Gastrocnemius medialis (tissue), 4 donors: ENCODE measurements at places on chromosomes 13 and 19. TPM values are rescaled to one million over a fixed set of nuclear protein-coding genes. Genes with fewer than 3 reads are reported as not detected.

GRCh38 chr13:107873926-107874325 lies 341.4 kb downstream of the LIG4 start:
- DNase-seq = no peak

DNA sequence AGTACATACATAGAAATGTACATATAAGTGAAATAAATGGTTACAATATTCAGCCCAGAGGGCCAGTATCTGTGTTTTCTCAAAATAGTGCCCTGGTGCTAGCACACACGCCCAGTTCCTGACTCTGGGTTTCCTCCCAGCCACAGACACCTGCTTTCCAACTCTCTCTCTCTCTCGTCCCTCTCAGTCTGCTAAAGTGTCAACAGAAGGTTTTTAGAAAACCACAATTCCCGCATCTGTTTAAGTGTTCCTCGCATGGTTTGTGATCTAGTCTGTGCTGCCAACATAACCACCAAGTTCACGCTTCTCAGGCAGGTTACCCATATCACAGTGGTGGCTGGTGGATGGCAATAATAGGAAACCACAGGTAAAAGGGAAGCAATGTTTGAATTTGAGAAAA lies 17.8 kb upstream of the UPF3A start:
- no peak for DNase-seq

DNA sequence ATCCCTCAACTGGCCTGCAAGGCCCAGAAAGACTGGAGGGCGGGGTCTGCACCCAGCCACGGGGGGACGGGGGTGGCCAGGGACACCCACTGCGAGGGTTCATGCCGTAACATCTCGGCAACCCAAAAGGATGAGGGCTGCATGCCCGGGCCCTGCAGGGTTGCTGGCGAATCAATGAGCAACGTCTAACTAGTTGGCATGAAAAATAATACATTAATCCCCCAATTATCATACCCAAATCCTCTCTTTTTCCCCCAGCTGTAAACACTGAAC lies 232.2 kb downstream of the TUBA3C start:
- DNase-seq = no peak

Gene MRPL54
- 23.3 TPM for total RNA-seq

DNA sequence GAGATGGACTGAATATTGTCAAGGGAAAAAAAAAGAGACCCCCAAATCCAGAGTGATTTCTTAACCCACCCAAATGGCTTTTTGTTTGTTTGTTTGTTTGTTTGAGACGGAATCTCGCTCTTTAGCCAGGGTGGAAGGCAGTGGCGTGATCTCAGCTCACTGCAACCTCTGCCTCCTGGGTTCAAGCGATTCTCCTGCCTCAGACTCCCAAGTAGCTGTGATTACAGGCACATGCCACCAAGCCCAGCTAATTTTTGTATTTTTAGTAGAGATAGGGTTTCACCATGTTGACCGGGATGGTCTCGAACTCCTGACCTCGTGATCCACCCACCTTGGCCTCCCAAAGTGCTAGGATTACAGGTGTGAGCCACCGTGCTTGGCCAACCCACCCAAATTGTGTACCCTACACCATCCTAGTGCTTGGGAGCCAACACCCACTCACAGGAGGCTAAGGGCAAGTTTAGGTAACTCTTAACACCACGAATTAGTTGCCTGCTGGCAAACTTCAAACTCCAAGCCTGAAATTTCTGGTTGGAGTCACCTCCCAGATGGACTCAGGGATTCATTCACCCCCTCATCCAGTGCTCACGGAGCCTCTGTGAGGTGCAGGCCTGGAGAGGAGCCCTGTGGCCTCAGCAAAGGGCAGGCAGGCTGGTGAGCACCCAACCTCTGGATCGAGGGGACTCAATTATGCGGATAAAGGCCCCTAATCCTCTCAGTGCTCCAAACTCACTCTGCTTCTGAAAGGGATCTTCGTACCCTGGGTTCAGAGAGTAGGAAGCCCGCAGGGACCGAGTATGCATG lies 37.6 kb downstream of the ACTN4 start:
- DNase-seq = no peak

Gene RXFP2
- total RNA-seq = 0.42 TPM

GRCh38 chr13:50441130-50441529 lies 402.4 kb downstream of the DLEU7 start:
- DNase-seq = no peak

DNA sequence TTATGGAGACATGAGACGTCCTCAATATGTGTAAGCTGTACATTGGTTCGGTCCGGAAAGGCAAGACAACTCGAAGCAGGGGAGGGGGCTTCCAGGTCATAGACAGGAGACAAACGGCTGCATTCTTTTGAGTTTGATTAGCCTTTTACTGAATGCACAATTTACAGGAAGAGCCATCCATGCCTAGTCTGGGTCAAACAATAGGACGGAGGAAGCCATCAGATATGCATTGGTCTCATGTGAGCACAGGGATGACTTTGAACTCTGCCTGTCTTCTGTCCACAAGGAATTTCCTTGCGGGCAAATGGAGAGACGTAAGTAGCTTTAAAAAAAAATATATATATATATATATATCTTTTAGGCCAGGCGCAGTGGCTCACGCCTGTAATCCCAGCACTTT lies 1.9 kb upstream of the CCNP start:
- DNase-seq = no peak

DNA sequence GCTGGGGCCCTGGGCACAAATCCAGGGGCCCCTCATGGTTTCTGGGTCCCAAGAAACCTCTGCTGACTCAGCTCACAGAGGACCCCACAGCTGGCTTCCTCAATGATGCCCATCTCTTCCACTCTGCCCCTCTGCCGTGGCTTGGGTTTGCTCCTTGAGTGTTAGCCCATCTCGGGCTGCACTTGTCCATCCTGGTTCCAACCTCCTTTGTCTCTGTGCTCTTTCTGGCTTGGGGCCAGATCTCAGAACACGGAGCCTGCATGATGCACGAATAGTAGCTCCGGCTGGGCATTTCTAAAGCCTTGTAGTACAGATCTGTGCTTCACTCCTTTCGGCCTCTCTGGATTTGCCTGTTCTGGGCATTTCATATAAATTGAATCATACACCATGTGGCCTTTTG lies 53.8 kb downstream of the F2RL3 start:
- DNase-seq = no peak

GRCh38 chr13:93729383-93729782 lies 502.8 kb downstream of the GPC6 start:
- no peak for DNase-seq

GRCh38 chr13:29922896-29923295 lies 72.5 kb upstream of the UBL3 start:
- DNase-seq = no peak

DNA sequence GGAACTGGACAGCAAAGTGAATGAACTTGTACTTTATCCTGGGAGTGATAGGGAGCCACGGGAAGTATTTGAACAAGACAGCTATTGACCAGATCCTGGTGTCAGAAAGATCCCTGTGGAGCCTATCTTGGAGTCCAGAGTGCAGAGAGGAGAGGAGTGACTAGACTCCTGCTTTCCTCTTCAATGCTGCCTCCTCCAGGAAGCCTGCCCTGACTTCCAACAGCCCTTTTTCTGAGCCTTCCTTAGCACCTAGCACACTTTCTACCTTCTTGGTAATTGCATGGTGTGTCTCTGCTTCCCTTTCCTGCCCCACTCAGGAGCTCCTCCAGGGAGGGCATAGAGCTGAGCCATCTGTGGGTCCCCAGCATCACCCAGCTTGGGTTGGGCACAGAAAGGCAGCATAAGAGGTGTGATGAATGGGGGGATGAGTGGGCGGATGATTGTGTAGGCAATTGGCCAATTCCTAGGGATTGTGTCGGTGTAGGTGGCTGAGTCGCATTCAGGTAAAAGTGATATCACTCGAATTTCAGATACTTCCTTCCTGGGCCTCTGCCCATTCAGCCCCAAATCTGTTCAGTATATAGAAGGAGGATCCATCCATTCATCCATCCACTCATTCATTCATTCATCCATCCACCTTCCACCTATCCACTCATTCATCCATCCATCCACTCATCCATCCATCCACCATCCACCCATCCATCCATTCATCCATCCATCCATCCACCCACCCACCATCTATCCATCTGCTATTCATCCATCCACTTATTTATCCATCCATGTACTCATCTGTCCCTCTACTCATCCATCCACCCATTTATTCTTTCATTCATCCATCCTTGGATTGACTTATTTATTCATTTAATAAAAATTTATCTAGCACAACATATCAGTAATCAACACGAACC lies 26.9 kb downstream of the CYP4F22 start:
- DNase-seq = no peak

Gene VSTM2B
- total RNA-seq = not detected

- DNase-seq = no peak
Measured at GRCh38 chr13:102761071-102761470, 12.5 kb downstream of the TEX30 start.

DNA sequence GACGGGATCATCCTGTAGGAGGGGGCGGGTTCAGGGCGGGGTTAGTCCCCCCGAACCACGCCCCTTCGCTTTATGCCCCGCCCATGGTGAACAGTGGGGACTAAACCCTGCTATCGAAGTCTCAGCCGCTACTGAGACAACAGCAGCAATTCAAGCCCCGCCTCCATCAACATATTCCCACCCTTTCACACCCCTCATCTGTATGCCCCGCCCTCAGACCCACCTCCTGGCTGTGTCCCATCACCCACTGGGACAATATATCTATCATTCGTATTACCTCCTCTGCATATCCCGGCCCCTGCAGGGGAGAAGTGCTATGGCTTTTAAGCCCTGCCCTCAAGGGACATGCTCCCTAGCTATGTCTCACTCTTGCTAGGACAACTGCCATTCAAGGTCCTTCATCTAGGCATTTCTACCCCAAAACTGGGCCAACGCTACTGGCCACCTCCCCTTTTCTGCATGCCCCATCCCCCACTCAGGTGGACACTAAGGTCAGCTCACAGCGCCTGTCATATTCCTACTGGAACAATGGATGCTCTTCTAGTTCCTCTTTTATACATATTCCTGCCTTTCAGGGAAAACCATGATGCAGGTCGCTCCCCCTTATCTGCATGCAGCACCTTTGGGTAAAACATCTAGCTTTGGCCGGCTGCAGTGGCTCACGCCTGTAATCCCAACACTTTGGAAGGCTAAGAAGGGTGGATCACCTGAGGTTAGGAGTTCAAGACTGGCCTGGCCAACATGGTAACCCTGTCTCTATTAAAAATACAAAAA lies 11.9 kb downstream of the LRFN1 start:
- DNase-seq = no peak
